ENCODE measurements at places on chromosomes 2 and 18.

DNA sequence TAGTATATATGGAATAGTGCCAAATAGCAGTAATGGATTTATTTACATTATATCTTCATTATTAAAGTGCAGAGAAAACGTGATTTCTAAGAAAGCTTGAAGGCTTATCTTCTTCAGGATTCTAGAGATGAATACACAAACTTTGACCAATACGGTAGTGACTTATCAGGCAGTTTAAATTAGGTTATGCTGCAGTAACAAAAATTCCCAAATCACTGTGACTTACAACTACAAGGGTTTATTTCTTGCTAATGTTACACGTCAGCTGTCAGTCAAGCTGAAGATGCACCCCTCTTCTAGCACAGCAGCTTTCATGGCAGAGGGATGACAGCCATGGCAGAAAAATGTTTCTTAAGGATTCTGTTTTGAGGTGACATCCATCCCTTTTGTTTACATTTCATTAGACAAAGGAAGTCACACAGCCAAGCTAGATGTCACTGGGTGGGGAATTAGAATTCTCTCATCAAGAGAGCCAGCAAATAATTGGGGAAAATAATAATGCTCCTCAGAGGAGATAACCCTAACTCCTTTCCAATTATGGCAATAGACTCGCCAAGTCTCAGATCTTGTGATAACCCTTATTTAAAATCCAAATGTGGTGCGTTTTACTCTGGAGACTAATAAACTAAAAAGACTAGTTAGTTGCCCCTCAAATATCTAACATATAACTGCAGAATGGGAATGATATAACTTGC lies 268.3 kb upstream of the CYP26B1 start:
- no peak for DNase-seq

DNA sequence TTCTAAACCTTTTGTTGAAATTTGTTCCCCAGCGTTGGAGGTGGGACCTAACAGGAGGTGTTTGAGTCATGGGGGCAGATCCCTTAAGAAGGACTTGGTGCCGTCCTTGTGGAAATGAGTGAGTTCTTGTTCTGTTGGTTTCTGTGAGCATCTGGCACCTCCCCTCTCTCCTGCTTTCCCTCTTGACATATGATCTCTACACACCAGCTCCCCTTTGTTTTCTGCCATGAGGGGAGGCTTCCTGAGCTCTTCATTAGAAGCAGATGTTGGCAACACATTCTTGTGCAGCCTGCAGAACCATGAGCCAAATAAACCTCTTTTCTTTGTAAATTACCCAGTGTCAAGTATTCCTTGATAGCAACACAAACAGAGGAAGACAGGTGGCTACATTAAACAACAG lies 23.8 kb downstream of the NABP1 start:
- no peak for DNase-seq

DNA sequence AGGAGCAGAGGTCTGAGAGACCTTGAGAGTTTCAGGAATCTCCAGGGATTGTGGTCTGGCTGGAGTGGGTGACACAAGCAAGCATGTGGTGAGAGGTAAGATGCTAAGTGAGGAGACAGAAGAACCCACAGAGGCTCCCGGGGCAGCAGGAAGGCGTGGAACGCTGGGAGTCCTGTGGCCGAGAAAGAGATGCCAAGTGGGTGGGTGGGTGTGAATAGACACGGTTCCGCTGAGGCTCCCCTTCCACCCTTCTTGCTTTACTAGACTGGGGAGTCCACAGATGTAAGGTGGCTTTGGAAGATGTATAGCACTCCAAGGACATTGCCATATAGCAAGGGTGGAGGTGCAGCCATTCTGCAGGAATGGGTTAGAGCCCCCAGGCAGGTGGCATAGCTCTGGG lies 4.2 kb downstream of the TEX51 start:
- no peak for DNase-seq

DNA sequence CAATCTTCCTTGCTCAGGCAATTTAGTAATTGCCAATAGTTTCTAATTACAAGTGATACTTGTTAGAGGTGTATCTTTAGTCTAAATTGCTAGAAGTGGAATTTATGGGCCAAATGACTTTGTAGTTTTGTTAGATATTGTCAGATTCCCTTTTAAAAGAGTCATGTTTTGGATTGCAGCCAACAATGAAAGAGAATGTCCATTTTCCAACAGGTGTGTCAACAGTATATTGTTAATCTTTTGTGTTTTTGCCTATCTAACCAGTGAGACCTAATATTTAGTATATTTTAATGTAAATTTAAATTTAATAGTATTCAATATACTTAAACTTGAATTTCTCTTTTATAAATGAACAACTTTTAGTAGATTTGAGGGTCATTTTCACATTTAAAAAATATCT lies 259.4 kb upstream of the ETAA1 start:
- no peak for DNase-seq

DNA sequence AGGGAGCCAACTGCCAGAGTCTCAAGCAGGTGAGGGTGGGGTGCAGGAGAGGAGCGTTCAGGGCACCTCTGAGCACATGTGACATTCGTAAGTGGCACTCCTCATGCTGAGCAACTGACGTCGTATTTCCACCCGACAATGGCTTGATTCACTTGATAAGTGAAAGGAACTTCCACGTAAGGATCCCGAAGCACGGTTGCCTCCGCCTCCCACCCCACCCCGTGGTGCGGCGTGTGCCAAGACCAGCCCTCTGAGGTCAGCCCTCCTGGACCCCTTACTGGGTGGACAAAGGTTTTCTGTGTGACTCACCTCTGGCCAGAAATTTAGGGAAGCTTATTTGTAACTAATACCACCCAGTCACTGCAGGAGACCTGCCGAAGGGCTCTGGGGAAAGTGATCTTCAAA lies 59.9 kb downstream of the AGAP1 start:
- no peak for DNase-seq

DNA sequence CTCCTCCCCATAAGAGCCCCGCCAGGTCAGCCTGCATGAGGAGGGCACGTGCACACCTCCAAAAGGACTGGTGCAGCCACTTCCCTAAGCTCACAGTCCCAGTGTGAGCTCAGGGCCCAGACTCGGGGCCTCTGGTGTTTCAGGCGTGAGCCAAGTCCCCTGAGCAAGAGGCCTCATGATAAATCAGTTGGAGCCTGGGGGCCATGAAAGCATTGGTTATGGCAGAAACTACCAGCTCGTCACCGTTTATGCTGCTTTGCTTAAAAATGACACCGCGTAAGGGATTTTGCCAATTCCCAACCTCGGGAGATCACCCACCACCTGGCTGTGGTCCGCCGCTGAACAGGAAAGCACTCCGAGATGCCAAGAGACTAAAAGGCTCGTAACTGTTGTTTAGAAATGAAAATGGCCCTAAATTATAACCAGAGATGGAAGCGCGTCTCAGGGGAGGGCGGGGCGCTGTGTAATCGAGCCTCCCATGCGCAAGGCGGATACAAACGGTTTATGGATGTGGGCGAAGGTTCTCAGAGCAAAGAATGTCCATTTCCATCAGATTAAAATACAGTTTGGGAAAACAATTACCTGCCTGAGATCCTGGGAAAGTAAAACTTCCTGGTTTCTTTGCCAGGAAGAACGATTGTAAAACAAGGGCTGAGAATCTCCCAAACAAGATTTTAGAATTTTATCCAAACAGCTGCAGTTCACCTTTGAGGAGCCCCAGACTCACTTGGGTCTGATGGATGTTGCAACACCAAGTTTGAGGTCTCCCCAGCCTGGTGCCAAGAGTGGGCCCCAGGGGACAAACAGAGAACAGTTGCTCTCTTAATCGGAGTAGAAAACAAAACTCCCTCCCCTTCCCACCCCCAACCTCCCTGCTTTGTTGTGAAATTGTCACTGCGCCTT lies 141.4 kb downstream of the BCL2 start:
- DNase-seq: no peak

DNA sequence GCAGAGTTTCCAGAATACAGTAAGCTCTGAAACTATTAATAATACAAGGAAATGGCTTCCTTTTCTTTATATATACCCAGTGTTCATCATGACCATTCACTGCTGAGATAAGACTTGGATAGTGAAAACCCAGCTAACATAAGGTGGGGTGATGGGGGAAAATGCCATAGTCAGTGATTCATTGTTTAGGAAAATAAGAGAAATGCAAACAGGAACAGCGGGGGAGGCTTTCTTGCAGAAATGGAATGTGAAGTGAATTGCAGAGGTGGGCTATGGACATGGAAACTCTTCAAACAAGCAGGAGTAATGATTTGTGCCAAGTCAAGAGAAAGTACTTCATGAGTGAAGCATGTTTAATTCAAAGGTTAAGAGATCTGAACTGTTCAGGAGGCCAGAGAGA lies 519.4 kb downstream of the TDRD15 start:
- no peak for DNase-seq

- DNase-seq: no peak
Measured at GRCh38 chr18:48815581-48816324, 135.0 kb downstream of the SMAD7 start.

GRCh38 chr2:239947729-239948045 lies 77.5 kb downstream of the NDUFA10 start:
- DNase-seq: no peak

DNA sequence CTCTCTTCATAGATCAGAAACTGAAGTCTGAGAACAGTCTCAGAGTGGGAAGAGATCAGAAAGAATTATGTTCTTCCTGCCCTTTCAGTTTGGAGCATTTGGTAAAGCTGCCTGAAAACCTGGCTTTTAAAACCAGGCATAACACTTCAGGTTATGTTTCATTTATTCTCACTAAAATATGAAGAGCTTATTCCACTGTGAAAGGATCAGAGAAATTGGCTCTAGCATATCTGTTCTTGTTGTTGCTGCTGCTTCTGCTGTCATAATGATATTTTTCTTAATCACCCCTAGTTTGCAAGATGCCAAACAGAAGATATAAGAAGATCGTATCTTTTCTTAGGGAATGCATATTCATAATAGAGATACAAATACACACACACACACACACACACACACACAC lies 476.9 kb downstream of the XIRP2 start:
- no peak for DNase-seq

DNA sequence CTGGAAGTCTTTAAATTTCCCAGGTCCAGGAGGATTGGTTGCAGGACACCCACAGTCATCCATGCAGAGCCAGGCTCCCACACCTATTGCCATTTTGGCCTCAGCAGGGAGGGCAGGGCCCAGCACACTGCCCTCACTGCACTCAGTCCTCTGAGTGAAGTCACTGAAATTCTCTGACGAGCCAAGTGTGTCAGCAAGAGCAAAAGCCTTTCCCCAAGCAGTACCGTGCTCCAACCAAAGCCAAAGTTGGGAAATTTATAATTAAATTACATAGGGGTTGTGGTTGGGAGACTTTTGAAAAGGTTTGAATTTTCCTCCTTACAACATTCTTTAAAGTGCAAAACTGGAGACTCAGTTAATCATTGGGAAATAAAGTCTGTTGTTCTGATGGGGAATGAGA lies 98.5 kb upstream of the CD226 start:
- no peak for DNase-seq
